ENCODE measurements at places on chromosomes 12 and 14.

DNA sequence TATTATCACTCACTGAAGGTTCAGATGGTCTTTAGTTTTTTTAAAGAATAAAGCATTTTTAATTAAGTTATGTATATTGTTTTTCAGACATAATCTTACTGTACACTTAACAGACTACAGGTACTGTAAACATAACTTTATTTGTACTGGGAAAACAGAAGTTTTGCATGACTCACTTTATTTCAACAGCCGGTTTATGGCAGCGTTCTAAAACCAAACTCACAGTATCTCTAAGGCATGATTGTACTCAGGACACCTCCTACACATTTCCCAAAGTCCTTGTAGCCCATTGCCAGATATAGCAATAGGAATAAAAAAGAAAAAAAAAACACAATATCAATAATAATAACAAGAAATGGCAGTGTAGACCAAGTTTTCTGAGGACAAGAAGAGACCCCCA is 1341.4 kb downstream of the FSCB start:
- no peak for DNase-seq

DNA sequence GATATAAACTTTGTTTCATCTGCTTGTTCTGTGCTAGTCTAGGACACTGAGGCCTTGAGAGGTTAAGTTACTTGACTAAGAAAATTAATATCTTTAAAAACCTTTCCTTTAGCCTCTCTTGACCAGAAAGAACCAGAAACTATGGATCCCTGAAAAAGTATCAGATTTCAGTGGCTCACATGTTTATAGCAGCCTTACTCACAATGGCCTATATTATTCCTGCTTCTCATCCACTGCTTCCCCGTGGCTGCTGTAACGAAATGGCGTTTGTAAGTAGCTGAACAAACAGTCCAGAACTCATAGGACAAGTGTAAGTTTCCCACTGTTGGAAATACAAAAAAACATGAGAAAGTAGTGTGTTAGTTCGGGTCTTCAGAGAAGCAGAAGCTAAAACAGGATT is 3.2 kb upstream of the PYGL start:
- no peak for DNase-seq

DNA sequence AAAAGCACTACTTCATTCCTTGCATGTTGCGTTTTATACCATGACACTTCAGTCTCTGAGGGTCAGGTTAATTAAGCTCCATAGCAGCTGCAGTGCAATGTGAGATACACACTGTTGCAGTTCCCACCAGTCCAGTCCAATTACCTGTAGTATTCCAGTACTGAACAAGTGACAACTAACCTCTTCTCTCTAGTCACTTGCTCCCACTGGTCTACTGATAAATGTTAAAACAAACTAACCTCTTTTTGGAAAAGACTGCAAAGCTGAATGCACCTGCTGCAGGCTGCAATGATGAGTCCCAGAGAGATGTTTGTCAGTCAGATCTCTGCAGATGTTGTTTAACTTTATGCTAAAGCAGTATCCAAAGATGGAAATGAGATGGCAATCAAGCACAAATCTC is 7.9 kb downstream of the NOVA1 start:
- no peak for DNase-seq

- no peak for DNase-seq
These were observed 36.4 kb downstream of the NFKBIA start for GRCh38 chr14:35368139-35368460.

DNA sequence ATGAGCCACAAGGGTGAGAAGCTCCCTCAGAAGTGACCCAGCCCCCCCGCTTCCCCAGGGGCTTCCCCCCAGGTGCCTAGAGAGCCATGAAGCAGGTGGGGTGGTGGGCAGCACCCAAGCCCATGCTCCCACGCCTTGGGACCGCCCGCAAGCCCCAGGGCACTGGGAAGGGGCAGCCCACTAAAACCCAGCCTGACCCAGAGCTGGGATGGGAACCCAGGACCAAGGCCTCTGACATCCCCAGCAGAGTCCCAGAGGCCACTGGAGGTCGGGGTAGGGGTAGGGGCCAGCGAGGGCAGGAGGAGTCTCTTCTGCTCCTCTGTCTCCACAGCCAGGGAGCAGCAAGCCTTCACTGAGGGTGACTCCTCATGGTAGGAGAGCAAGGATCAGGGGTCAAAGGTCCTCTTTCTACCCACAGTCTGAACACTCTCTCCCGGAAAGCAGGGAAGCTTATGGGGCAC is 86.5 kb upstream of the ZFP36L1 start:
- no peak for DNase-seq

GRCh38 chr12:68225576-68226476 is at the start of gene IL26:
Gene IL26 (minus strand): TSS chr12:68225810. CDS start chr12:68225756, 54 bp downstream.
- DNase-seq: no peak

DNA sequence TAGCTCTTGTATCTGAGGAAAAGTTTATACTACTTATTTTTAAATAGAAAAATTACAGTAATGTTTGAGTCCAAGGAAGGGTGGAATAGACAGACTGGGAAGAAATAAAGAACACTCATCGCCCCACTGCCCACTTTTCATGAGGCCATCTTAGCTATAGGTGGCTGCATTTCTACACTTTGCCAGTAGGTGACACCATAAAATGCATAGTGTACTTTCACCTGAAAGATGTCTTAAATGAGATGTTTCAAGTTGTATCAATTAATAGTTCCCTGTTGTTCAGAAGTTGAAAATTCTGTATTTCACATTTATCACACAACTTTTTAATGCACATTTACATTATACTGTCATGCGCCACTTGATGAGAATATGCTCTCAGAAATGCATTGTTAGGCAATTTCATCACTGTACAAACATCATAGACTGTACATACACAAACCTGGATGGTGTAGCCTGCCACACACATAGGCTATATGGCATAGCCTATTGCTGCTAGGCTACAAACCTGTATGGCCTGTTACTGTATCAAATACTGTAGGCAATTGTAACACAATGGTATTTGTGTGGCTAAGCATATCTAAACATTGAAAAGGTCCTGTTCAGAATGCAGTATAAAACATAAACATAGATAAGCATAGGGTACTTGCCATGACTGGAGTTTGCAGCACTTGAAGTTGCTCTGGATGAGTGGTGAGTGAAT is 27.6 kb downstream of the PMCH start:
- DNase-seq: peak; percentile 30

GRCh38 chr14:104723651-104724406 is at the start of gene ADSS1:
Gene ADSS1 (plus strand): TSS chr14:104724229. CDS start chr14:104724271, 42 bp downstream.
- DNase-seq: peak; percentile 60

GRCh38 chr14:81759541-81759940 is 225.9 kb upstream of the SEL1L start:
- DNase-seq: no peak

GRCh38 chr14:64518229-64518628 is 13.7 kb downstream of the ZBTB1 start:
- DNase-seq: no peak

GRCh38 chr14:51202914-51203665 is 37.0 kb upstream of the TMX1 start:
- no peak for DNase-seq

GRCh38 chr12:55816881-55817344 is 611 bp downstream of the SARNP start:
- DNase-seq: no peak

DNA sequence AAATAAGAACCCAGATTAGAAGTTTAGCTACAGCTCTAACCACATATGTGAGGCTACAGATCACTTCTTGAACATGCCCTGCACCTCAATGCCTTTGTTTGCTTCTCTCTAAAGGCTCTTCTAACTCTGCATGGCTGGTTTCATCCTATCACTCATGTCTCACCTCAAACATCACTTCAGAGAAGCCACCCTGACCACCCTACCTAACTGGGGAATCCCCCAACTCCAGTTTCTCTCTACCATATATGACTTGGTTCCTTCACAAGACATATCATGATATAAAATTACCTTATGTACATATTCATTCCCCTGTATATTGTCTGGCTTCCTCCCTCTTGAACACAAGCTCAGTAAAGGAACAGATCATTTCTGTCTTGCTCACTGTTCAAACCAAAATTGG is 250.2 kb upstream of the GRIP1 start:
- peak; percentile 25 for DNase-seq

DNA sequence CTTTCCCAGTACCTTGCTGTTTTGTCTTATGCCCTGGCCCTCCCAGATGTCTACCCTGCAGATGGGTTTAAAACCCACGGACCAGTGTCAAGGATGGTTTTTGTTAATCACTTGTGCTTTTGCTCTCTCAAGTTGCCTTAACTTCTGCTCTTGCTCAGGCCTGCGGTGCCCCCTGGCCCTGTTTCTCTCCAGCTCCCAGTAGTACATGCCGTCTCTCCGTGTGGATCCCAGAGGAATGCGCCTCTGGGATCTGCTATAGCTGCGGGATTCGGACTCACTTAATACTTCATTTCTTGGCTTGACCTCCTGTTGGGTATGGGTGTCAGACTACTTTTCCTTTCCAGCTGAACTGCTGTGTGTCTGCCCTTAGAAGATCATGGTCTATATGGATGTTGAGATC is 14.5 kb downstream of the PLEKHG3 start:
- no peak for DNase-seq

DNA sequence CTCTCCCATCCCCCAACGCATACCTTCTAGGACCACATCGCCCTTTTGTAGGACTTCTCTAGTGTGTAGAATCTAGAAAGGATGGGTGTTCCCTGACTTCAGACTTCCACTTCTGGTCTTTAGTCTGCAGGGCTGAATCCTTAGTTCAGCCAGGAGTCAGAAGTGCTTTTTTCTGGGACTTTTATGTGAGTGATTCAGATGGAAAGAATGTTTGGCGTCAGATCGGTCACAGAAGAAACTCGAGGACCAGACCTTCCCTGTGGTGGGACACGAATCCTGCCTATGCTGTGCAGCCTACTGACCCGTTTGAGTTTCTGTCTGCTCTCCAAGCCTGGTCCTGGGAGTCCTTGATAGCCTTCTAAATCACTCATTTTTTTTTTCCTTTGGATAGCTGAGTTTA is 165.4 kb upstream of the SSTR1 start:
- DNase-seq: no peak

DNA sequence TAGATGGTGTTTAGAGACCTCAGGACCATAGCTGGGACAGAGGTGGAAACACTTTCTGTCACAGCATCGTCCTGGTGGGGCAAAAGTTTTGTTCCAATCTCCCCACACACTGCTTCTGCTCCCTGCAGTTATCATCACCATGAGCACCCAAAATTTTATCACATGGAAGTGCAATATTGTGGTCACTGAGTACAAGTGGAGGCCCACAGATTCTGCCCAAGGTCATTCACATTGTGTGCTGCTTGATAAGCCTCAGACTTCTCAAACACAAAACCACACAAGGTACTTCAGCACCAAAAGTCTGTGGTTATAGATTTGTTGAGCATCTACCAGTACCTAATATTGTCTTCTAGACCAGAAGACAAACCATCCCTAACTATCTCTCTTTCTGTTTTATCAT is 554 bp upstream of the KRT77 start:
- DNase-seq: no peak

DNA sequence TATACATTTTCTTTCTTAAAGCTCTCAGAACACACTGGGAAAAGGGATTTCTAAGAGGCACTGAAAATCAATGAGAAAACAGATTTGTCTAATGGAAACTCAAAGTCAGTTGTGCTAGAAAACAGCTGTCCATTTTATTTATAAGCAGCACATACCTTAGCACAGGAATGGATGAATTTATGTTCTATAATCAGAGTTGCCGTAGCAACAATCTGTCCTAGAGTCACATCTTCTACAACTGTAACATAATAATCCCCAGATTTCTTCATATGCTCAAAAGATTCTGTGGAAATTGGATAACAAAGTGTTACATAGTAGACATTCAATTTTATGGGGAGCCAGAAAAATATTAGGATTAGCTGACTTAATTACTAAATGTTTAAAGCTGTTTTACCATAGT is 9.8 kb downstream of the GNPNAT1 start:
- DNase-seq: no peak

DNA sequence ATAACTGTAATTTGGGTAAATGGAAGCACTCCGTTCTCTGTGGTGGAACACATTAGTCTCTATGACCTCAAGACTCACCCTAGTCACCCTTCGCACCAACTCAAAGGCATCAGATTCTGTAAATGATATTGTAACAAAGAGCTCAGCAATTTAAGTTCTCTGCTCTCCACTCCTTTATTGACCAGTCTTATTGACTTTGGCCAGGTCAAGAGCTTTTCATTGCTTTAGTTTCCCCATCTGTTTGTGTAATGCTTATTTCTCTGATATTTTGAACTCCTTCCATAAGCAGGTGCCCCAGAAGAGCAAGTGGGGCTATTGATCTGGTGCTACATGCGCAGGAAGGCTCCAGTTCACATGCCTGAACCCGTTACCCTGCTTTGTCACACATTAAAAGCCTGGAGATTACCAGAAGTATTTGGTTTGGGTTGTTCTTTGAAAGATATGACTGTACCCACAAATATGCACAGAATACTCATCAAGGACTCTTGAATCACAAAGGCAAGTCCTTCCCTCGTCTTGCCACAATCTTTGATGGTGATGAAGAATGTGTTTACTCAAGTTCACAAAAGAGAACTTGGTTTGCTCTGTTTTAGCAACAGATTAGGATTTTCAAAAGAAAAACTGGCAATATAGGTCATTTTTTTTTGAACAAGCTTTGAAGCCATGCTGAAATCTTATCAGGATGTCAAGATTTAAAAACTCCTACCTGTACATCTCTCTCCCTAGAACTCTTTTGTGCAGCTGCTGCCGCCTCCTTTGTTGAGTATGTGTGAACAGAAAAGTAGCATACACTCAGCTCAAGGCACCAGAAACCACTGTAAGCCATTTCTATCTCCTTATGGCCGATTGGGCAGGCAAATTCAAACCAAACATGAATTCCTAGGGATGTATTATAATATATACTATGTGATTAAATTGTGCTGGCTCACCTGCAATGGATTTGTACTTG is 193.9 kb downstream of the BCAT1 start:
- DNase-seq: no peak

- DNase-seq: no peak
These were observed 53.6 kb downstream of the FBXW8 start for GRCh38 chr12:116964054-116965050.

- DNase-seq: no peak
These were observed 583 bp upstream of the SDR39U1 start for GRCh38 chr14:24443053-24443665.
